Activated CD8-positive, alpha-beta memory T cell treated with anti-CD3 and anti-CD28 coated beads for 1 hour (primary cell): ENCODE measurements at places on chromosomes 5 and 9.

- no peak for DNase-seq
These were observed 111.3 kb downstream of the OLFM1 start for GRCh38 chr9:135198586-135199285.

- no peak for DNase-seq
These were observed 254.7 kb upstream of the SLC30A5 start for GRCh38 chr5:68839019-68839552.

GRCh38 chr5:116360008-116360853 is 214.4 kb downstream of the SEMA6A start:
- DNase-seq = no peak

DNA sequence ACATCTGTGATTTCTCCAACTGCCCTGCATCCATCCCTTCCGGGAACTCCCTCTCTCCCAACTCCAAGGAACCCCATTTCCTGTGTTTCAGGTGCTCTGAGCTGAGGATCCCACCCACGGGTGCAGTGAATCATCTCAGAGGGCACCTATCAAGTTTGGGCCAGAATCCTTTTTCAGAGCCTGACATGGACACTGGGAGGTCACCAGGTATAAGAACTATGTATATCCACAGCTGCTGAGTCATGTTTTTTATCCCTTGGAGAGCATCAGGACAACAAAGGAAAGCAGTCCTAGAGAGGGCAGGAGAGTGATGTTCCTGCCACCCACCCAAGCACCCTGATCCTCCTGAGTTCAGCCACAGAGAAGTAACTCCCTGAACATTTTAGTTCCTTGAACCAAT is 3.8 kb downstream of the MED27 start:
- DNase-seq = no peak

- no peak for DNase-seq
These were observed 51.6 kb downstream of the DOCK8 start for GRCh38 chr9:266228-266627.
